Right atrium auricular region (tissue), 2 donors: ENCODE measurements at places on chromosomes 2 and 18.

- no peak for DNase-seq
Observed at GRCh38 chr18:67618061-67618460, 101.5 kb upstream of the DSEL start.

- DNase-seq = no peak
Observed at GRCh38 chr2:113822087-113822815, 65.8 kb upstream of the SLC35F5 start.

GRCh38 chr2:27737676-27738348 lies 33.7 kb upstream of the MRPL33 start:
- DNase-seq = no peak

- DNase-seq = peak; percentile 56
Observed at GRCh38 chr2:105405291-105405690, 6.4 kb upstream of the FHL2 start.

- DNase-seq = no peak
Observed at GRCh38 chr2:237685408-237685807, 58.0 kb downstream of the LRRFIP1 start.

DNA sequence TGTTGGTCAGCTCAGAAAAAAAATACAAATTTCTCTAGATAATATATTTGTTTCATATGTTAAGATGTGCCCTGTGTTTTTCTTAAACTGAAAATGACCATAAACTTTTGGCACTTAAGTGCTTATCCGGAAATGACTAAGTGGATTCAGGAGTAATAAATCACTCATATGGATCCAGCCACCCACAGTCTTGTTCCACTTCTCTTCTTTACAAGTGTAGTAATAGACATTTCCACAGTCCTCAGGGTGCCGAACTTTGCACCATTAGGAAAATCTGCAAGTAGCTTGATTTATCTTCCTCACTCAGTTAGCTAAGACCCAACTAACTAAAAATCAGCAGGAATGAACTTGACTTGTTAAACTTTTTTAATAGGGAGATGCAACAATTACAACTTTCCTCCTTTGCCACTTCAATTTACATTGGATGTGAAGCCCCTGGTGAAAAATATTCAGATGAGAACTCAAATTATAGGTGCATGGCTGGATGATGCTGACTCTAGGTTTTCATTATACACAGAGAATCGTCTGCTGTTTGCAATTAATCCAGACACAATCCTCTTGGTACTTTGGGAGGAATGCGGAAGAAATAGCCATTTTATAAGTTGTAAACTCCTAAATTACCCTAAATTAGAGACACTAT lies 322.5 kb downstream of the ARHGAP15 start:
- DNase-seq = no peak

DNA sequence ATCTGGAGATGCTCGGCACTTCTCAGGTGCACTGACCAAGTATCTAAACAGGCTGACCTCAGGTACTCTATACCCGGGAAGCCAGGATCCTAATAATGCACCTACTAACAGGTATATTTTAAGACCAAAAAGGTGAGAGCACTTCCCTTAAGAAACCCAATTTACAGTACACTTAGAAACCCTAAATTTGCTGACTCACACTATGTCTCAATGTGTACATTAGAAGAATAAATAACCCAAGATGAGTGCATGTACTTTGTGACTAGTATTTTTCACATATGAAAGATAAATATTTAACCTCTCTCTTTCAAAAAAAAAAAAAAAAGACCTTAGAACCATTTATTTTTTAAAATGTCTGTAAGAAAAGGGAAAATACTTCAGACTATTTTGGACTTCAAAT lies 118.8 kb downstream of the ZNF516 start:
- no peak for DNase-seq

GRCh38 chr2:55775828-55776227 lies 82.2 kb upstream of the PNPT1 start:
- DNase-seq = no peak

GRCh38 chr18:79521416-79522205 lies 125.9 kb downstream of the NFATC1 start:
- DNase-seq = no peak
